ENCODE measurements at places on chromosomes 12 and 14.

DNA sequence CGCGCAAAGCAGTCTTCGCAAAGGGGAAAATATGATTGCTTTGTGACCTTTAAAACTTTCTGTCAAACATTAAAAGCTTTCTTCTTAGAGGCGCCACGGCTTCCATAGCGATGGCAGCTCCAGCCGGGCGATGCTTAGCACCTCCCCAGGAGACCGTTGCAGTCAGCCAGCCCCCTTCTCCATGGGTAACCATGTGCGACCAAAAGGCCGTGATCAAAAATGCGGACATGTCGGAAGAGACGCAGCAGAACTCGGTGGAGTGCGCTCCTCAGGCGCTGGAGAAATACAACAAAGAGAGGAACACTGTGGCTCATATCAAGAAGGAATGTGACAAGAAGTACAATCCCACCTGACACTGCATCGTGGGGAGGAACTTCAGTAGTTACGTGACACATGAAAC, 12.7 kb upstream of the STON2 start:
- DNase-seq: no peak

GRCh38 chr14:30541318-30541717, 17.6 kb upstream of the G2E3 start:
- no peak for DNase-seq

- DNase-seq: no peak
Measured at GRCh38 chr14:55699131-55700057, 119.4 kb downstream of the KTN1 start.

DNA sequence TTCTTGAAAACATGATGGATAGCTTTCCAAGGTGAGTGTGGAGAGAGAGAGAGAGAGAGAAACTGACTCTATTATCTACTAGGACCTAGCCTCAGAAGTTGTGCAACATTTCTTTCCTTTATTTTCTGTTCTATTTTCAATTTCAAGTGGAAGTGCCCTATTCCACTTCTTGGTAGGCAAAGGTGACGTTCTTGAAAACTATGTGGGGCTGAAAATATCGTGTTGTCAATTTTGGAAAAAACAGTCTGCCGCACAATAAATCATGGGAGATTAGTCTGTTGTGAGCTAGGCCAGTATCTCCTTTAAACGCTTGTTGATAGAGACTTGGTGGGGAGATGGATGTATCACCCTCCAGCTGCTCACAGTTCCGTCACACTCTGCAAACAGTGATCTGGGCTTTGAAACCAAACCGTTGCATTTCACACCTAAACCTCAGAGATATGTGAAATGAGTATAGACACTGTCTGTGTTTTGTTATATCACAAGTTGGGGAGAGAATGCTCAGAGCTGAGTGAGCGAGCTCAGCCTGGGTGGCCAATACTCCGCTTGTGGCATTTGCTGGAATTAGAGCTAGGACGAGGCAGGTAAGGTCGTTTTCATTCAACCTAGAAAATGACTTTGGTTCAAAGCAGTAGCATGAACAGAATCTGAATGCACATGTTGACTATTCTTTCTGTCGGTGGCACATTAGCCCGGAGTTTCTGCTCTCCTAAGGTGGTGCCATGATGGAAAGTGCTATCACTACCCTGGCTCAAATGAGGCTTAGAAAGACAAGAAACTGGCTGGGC, 75.1 kb upstream of the ST8SIA1 start:
- peak; percentile 13 for DNase-seq

DNA sequence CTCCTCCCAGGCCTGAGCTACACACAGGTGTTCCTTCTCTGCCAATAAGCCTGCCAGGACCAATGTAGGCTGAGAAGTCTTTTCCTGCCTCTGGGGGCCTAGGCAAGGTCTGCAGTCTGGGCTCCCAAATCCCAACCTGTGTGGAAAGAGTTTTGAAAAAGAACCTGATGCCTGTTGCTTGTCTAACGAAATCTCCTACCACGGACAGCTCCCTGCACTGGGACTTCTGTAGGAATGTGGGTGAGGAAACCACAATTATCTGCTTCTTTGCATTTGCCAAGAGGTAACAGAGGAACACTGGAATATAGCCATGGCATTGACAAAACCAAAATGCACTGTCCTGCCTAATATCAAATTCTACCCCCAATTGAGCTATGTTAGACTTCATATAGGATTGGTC, 877.0 kb upstream of the TMEM132C start:
- DNase-seq: no peak

GRCh38 chr14:70907996-70908934, 1.0 kb downstream of the PCNX1 start:
- peak; percentile 63 for DNase-seq

DNA sequence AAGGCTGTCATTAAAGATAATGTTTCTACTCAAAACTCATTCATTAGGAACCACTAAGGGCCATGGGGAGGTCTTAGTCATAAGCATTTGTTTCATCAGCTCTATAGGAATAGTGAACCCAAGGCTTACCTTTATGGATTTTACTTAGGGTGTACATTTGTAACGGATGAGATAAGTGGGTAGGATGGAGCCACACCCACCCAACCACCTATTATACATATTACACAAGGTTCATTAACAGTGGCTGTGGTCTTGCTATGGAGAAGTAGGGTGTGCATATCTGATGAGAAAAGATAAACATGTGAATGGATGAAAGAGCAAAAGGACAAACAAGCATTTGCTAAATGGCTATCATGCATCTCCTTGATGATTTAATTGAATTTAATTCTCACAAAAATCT, 39.6 kb upstream of the ITPR2 start:
- no peak for DNase-seq

- DNase-seq: peak; percentile 18
Measured at GRCh38 chr12:7806863-7807487, 17.8 kb downstream of the NANOG start.

GRCh38 chr12:6222078-6222654, 22.0 kb downstream of the CD9 start:
- DNase-seq: no peak

DNA sequence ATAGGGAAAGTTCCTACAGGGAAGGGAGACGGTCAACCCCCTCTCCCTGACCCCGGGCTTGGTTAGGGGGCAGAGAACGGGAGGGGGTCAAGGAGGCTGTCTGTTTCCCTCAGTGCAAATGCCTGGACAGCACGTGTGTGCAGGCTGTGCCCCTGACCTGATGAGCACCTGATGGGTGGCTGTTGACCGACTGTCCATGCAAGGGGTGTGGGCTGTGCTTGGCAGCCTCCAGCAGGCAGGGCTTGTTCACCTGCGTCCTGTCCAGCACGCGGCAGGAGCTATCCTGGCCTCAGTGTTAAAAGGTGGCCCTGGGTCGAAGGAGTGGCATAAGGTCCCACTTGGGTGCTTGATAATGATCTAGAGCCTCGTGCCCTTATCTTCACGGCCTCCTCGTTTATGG, 221.0 kb downstream of the CACNA1C start:
- no peak for DNase-seq

DNA sequence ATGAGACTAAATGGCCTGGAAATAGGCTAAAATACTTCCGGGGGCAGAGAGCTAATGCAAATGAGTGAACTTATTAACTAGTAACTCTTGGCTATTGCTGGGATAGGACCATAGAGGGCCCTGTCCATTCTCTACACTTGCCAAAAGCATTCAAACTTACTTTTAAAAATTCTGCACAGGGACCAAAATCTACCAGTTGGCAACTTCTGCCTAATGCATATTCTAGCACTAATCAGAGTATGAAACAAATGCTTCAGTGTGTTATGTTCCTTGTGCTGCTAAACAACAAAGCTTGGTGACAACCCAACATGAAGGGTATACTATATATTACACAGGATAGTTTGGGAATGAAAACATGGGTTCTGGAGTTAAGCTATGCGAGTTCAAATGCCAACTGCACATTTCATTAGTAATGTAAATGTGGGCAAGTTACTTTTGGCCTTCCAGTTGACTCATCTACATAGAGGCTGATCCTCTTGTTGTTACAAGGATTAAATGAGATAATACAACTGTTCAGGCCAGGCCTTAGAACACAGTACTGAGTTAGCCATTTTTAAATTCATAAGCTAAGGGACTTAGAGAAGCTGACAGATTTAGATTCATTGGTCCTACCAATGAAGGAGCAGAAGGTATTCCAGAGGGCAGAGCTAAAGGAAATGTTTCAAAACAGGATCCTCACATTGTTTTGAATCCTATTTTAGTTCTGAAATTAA, 32.4 kb downstream of the HIGD1C start:
- DNase-seq: no peak

DNA sequence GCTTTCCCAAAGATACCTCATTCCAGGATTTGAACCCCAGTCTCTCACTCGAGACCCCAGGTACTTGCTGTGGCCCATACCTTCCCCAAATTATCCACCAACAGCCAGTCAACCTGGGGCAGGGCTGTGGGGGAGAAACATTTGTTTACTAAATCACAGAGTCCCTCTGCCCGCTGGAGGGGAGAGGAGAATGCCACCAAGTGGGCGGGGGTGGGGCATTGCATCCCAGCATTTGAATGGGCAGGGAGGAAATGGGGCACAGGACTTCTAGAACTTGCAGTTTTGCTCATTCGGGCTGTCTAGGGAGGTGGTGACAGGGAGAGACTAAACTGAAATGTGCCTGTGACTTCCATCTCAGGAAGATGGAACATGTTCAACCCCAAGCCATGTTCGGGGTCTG, 10.9 kb upstream of the SERPINA9 start:
- no peak for DNase-seq

DNA sequence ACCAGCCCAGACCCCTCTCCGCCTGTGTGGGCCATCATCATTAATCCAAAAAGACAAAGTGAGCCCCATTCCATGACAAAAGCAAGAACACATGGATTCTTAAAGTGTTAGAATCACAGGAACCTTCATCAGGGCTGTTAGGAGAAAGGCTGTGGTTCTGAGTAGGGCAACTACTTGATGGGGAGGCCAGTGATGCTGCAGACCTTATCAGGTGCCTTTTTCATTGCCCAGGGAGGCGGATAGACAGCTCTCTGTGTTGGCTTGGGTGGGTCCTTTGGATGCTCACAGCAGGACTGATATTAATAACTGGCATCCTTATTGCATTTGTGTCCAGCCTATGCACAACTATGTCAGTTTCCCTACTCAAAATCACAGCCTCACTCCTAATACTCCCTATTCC, 2.3 kb downstream of the HEBP1 start:
- no peak for DNase-seq

DNA sequence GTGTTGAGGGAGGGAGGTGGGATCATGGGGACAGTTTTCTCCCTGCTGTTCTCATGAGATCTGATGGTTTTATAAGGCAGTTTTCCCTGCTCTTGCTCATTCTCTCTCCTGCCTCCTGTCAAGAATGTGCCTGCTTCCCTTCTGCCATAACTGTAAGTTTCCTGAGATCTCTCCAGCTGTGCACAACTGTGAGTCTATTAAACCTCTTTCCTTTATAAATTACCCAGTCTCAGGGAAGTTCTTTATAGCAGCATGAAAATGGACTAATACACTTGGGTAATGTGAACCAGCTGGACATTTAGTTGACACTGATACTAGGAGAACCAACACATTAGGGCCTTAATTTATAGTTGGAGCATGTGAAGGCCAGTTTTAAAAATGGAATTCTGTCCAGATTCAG, 12.4 kb upstream of the CCDC91 start:
- no peak for DNase-seq

- no peak for DNase-seq
Measured at GRCh38 chr12:116513944-116514343, 45.2 kb upstream of the MAP1LC3B2 start.

DNA sequence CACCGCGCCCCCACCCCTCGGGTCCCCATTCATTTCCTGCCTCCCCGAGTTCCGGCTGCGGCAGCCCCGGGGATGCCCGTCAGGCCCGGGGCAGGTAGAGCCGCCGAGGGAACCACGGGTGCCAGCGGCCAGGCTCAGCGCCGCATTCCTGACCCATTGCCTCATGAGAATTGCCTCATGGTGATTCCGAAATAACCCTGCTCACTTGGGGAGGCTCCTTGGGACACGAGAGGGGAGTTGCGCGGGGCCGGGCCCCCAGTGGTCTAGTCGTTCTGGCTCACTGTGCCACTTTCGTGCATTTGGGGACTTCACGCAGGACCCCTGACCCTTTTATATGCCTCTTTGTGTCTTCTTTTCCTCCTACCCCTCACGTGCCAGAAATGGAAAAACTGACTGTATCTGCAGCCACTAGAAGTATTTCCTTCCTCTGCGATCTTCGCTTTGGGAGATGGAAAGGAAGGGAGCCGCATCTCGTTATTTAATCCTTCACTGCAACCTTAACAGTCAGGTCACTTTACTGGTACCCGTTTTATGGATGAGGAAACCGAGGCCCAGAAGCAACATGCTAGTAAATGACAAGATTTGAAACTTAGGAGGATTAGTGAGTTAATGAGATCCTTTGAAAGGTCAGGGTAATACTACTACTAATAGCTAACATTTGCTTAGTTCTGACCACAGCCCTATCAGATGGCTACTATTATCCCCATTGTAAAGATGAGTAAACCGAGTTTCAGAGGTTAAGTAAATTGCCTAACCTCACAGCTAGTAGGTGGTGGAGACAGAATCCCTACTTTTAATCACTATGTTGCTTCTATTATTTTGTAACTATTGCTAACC, 768 bp downstream of the PTPN11 start:
- peak; percentile 12 for DNase-seq

- no peak for DNase-seq
Measured at GRCh38 chr12:95083938-95084337, 10.5 kb upstream of the NR2C1 start.

DNA sequence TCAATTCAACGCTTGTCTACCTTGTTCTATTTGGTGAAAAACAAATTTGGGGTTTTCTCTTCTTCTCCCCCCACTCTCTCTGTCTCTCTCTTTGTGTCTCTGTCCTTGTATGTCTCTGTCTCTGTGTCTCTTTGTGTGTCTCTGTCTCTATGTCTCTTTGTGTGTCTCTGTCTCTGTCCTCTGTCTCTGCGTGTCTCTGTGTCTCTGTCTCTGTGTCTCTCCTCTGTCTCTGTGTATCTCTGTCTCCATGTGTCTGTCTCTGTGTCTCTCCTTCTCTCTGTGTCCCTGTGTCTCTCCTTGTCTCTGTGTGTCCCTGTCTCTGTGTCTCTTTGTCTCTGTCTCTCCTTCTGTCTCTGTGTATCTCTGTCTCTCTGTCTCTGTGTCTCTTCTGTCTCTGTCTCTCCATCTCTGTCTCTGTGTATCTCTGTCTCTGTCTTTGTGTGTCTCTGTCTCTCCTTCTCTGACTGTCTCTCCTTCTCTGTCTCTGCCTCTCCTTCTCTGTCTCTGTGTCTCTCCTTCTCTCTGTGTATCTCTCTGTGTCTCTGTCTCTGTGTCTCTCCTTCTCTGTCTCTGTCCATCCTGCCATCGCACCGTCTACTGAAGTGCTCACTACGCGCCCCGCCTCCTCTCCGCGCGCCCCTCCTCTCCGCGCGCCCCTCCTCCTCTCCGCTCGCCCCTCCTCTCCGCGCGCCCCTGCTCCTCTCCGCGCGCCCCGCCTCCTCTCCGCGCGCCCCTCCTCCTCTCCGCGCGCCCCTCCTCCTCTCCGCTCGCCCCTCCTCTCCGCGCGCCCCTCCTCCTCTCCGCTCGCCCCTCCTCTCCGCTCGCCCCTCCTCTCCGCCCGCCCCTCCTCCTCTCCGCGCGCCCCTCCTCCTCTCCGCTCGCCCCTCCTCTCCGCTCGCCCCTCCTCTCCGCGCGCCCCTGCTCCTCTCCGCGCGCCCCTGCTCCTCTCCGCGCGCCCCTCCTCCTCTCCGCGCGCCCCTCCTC, 12.8 kb downstream of the LRCOL1 start:
- no peak for DNase-seq

Data from stimulated activated CD8-positive, alpha-beta memory T cell treated with anti-CD3 and anti-CD28 coated beads, Interleukin-7, amount 100 ng/mL, for 4 hours (primary cell).